ENCODE measurements at places on chromosomes 12 and 14.

GRCh38 chr14:81765651-81766275, 232.1 kb upstream of the SEL1L start:
- DNase-seq, result no peak

DNA sequence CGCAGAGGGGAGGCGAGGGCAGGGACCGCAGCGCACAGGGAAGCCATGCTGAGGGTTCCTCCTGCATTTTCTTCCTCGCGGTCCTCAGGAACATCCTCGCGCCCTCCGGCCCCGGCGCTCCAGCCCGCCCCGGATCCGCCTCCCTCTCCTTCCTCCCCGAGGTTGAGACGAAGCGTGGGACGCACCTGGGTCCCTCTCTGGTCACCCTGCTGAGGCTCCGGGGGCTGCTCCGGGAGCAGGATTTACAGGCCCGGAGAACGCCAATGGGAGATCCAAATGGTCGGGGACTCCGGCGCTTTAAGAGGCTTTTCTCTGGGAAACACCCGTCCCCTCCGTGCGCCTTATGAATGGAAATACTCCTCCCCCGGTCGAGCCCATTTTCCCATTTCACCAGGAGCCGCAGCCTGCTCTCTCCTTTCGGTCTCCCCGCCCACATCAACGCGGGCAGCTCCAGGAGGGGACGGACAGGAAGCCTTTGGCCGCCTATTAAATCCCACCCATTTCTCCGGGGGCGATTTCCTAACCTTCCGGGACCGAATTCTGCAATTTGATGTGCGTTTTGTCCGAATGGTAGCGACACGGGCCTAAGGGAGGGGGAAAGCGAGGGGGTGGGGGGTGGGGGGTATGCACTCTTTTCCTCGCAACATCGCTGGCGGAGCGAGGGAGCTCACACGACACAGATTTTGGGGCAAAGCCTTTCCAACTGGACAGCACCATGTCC, at the start of gene UNC79:
Gene UNC79 (plus strand): TSS at position 625 of the 721 bp plus-strand sequence. CDS start 91 bp downstream, at position 716.
- no peak for DNase-seq

DNA sequence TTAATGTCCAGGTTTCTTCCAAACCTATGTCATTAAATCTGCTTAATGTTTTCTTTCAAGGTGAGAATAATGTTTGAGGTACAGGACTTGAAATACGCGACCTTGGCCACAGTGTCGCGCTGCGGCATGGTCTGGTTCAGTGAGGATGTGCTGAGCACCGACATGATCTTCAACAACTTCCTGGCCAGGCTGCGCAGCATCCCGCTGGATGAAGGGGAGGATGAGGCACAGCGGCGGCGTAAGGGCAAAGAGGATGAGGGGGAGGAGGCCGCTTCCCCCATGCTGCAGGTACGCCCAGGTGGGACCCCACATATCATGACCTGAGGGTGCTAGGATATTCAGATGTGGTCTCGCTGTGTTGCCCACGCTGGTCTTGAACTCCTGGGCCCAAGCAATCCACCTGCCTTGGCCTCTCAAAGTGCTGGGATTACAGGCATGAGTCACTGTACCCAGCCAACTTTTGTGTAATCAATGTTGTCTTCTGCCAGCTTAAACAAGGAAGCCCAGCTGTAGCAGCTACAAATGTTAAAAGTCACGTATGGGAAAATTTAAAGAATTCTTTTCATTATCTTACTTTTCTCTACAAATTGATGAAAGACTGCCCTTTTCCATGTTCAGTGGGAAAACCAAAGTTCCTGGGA, 50.8 kb downstream of the DYNC1H1 start:
- DNase-seq, result no peak

- DNase-seq, result no peak
Measured at GRCh38 chr14:102696856-102697495, 80.3 kb upstream of the TRAF3 start.

DNA sequence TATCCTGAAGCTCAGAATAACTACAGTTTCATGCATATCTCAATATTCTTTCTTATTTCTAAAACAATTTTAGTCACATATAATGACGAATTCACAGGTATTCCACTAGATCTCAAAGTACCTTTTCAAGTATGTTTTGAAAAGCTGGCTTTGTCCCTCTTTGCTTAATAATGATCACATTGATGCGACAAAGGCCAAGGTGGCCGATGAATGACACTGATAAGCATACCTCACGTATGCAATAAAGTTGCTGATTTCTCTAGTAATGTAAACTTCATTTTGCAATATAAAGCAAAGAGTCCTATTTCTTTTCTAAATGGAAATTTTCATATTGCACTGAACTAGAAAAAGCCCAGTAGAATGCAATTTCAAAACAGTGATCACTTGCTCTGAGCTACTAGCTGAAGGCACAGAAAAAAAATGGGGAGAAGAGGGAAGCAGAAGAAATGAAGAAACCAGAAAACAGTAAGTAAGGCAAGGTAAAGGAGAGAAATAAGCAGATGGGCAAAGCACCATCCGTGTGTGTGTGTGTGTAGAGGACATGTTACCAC, 29.3 kb downstream of the FGD6 start:
- DNase-seq, result no peak

DNA sequence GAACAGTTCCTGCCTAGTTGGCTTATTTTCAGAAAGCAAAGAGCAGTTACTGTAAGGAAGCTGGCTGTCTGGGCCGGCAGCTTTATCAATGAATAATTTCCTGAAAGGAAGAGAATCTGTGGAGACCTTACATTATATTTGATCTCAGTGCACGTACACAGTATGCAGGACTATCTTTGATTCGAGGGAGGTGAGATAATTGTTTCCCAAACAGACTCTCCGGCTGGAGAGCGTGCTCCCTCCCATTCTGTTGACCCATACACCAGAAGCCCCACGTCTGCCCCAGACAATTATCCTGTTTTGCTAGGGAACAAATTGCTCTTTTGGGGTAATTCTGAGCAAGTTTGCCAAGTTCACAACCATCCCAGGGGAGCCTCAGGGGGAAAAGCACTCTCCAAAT, 1115.0 kb downstream of the VRK1 start:
- no peak for DNase-seq

- peak; percentile 64 for DNase-seq
Measured at GRCh38 chr14:77593501-77593961, 22.9 kb downstream of the SPTLC2 start.

- no peak for DNase-seq
Measured at GRCh38 chr14:68523989-68524725, 268.7 kb downstream of the ZFP36L1 start.

- no peak for DNase-seq
Measured at GRCh38 chr12:11654338-11654737, 4.9 kb downstream of the ETV6 start.

DNA sequence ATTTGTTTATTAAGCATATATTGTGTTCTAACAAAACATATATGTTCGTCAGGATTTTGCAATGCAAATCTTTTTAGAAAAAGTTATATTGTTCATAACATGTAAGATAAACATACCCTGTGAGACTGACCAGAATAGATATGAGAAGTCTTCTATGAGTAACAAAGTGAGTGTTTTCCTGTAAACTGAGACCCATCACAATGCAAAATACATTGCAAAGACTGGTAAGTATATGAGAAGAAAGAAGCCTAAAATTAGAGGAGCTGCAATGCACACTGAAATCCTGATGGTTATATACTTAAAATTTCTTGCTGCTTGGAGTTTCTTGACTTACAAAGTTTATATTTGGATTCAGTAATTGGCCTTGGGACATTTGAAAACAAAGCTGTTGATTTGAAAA, 6.0 kb downstream of the HMGA2 start:
- DNase-seq, result no peak

GRCh38 chr14:65225299-65226159, 123.2 kb upstream of the MAX start:
- DNase-seq, result no peak

DNA sequence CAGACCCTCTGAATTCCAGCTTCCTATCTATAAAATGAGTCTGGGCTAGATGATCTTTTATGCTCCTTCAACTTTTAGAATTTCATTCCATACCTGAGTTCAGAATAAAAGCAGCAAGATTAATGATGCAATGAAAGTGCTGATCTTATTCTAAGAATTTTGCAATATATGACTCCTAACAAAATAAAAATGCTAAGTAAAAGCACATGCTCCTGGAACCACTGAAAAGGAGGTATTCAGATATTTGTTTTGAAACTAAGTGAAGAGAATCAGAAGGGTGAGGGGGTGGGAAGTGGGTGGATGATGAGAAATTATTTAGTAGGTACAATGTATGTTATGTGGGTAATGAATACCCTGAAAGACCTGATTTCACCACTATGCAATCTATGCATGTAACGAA, 216.6 kb downstream of the PTPRO start:
- DNase-seq, result no peak

DNA sequence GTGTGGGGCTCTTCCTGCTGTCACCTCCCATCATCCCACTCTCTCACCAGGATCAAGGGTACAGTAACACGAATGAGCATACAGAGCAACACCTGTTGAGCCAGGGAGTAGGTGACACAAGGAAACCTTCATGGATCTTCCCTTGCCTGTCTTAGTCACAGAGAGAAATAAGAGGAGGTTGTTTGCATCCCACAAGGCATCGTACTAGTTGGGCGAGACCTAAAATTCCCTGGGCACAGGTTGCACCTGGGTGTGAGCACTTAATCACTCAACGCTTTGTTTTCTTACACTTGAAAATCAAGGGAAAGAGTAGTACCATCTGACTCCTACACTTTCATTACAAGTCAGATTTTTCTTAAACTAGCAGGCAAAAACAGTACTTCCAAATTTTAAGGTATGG, 16.6 kb downstream of the CIPC start:
- no peak for DNase-seq

GRCh38 chr14:101950516-101951215, 13.7 kb upstream of the DYNC1H1 start:
- DNase-seq, result no peak

- DNase-seq, result no peak
Measured at GRCh38 chr14:87045246-87045645, 947.7 kb downstream of the GALC start.

GRCh38 chr14:72957213-72957612, 30.9 kb downstream of the DCAF4 start:
- no peak for DNase-seq

DNA sequence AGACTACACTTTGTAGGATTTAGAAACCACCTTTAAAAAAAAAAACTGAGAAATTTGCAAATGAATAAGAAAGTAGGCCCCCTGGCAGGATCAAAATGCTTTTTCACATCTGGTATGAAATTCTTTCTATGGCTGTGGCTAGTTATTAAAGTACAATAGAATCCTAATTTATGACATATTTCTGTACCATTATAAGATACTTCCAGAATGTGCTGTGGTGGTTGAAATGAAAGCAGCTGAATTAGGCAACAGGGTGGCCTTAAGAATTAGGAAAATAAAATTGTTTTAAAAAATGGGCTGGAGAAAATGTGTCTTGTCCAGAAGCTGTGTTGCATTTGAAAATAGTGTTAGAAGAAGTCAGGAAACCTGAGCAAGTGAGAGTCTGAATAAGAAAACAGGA, 85.9 kb upstream of the PDE3A start:
- no peak for DNase-seq

GRCh38 chr14:103748534-103748857, 32.9 kb downstream of the ZFYVE21 start:
- peak; percentile 57 for DNase-seq

GRCh38 chr12:52081263-52081733, 1.8 kb downstream of the SMIM41 start:
- DNase-seq, result peak; percentile 12

DNA sequence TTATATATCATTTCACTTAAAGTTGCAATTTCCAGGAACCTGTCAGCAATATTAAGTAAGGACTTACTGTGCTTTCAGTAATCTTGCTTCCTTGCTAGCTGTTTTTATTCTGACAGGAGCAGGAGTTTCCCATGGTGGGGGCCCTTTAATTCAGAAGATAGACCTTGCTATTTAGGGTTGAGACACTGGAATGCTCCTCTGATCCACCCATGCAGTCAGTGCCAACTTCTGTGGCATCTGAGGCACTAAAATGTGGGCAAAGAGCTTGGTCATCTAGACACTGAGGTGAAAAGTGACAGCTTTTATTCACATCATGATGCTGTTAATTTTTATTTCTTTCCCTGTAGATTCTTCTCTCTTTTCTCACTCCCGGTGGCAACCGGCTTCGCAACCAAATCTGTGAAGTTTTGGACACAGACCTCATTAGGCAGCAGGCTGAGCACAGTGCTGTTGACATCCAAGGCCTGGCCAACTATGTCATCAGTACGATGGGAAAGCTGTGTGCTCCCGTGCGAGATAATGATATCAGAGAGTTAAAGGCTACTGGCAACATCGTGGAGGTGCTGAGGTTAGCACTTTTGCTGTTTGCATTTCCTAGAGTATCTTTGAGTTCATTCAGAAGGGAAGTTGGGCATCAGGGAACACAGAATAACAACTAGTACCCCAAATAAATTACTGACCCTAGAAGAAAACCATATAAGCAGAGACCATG, 18.8 kb downstream of the TCP11L2 start:
- no peak for DNase-seq

DNA sequence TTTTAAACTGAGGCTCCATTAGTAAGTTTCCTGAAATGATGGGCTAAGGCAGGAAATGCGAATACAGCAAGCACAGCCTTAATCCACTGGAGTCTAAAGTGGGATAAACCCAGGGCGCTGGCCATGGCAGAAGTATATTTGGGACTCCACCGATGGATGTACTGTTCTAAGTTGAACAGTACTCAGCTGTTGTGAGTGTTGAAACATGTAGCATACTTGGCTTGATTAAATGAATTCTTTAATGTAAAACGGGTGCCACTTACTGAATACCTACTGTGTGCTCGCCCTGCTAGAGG, 996 bp downstream of the SSPN start:
- no peak for DNase-seq

- no peak for DNase-seq
Measured at GRCh38 chr12:70920251-70920851, at the start of gene PTPRR. Gene PTPRR, minus strand, starts transcription at chr12:70920738. Its CDS starts 348 bp downstream, at chr12:70920390.

GRCh38 chr12:13177373-13177772, 19.2 kb upstream of the EMP1 start:
- DNase-seq, result no peak

DNA sequence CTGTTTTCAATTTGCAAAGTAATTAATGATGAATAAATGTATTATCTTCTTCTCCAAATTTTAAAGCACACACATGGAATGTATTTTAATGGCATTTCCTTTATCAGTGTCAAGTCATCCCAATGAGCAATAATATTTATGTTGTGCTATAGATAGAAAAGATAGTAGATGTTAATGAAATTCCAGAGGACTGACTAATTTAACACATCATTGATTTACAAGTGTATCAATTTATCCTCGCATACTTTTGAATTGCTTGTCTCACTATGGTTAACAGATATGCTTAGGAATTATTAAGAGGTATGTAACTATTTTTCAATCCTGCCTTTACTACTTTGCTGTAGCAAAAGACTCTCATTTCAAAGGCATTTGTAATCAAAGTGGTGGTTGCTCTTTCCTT, 842.9 kb downstream of the SLC6A15 start:
- DNase-seq, result no peak

DNA sequence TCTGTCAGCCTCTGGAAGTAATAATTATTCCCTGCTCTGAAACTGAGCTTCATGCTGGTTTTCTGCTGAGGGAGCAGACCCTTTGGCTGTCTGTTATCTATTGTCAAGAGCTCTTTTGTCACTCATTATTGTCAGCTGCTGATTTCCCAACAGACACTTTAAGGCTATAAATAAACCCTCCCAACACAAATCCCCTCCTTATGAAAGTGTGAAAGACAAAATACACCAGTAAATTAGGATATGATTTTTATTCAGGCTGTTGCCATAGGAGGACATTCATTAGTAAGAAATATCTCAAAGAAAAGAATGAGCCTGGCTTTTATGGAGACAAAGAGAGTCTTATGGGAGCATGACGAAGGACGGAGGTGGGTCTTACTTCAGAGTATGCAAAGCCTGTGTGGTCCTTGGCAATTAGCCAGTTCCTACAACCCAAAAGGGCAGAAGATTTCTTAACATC, 180.8 kb downstream of the CRADD start:
- no peak for DNase-seq
